ENCODE measurements at places on chromosomes 3 and 15.

- no peak for DNase-seq
These were observed 639 bp downstream of the SPICE1 start for GRCh38 chr3:113514265-113514769.

DNA sequence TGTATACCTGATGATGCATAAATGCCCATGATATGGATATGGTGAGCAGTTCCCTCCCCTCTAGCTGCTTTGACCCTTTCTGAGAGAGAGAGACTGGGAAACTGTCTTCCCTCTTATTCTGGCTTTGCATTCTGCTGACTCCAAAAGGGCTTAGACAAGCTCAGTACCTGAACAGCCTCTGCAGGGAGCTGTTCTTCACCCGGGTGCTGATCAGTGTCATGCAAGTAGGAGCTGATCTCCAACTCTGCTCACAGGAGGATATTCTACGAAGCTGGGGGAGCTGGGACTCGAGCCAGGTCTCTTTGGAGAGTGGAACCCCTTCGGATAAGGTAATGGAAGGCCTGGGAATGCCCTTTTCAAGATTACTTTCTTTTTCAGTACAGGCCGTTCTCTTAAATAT lies 237.1 kb downstream of the RYR3 start:
- DNase-seq = no peak

- DNase-seq = no peak
These were observed 66.7 kb downstream of the TRAK1 start for GRCh38 chr3:42157540-42158538.

GRCh38 chr3:119238363-119238762 lies 2.3 kb downstream of the B4GALT4 start:
- no peak for DNase-seq

DNA sequence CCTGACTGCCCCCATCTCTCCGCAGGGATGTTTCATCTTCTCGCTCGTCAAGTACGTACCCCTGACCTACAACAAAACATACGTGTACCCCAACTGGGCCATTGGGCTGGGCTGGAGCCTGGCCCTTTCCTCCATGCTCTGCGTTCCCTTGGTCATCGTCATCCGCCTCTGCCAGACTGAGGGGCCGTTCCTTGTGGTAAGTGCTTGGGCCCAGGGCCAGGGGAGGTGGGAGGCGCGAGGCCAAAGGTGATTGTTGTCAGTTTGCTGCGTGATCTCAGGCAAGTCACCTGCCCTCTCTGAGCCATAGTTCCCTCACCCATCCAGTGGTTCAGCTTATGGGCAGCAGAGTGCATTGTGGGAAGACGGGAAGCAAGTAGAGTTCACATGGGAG lies 58.5 kb downstream of the GRIP2 start:
- DNase-seq = no peak

All from stimulated activated CD4-positive, alpha-beta T cell treated with anti-CD3 and anti-CD28 coated beads, Interleukin-1b, Interleukin-23, amount 100 ng/mL, for 1 hour (primary cell).